CD4-positive, CD25-positive, alpha-beta regulatory T cell (primary cell): ENCODE measurements at places on chromosomes 11 and 22. TPM values are rescaled to one million over a fixed set of nuclear protein-coding genes. Genes with fewer than 3 reads are reported as not detected.

- H3K4me3 ChIP-seq = no peak overlapping the region
- H3K27ac ChIP-seq = no peak overlapping the region
- no peak for DNase-seq
- H3K36me3 ChIP-seq = no peaks in the 10 kb centered on the region
- no peaks in the 10 kb centered on the region for H3K27me3 ChIP-seq
- H3K4me1 ChIP-seq = no peaks in the 10 kb centered on the region
These were observed 100.1 kb downstream of the KCNQ1OT1 start for GRCh38 chr11:2599561-2600189.

The GLB1L3 gene
- polyA plus RNA-seq = 2.3 TPM

DNA sequence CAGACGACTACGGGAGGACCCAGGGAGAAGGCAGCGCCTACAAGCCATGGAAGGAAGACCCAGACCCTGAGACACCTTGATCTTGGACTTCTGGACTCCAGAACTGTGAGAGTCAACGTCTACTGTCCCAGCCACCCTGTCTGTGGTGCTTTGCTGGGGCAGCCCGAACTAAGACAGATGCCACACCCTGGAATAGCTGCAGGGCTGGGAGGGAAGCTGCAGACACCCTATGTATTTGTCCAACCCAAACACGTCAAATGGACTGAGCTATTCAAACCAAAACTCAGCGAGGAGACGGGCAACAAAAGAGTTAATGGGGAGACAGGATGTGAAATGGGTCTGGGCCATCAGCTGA, 169.3 kb downstream of the CTTN start:
- H3K4me3 ChIP-seq = no peak overlapping the region
- no peak overlapping the region for H3K27ac ChIP-seq
- no peak for DNase-seq
- H3K27me3 ChIP-seq = peaks cover 5% of the 10 kb centered on the region

GRCh38 chr22:34111210-34111824, 191.0 kb upstream of the LARGE1 start:
- H3K27ac ChIP-seq = no peak overlapping the region
- H3K36me3 ChIP-seq = no peaks in the 10 kb centered on the region
- DNase-seq = no peak
- no peak overlapping the region for H3K4me3 ChIP-seq

- no peak overlapping the region for H3K4me3 ChIP-seq
- H3K36me3 ChIP-seq = no peaks in the 10 kb centered on the region
- no peaks in the 10 kb centered on the region for H3K27me3 ChIP-seq
- no peak overlapping the region for H3K27ac ChIP-seq
These were observed 940 bp downstream of the IL18 start for GRCh38 chr11:112162761-112163546.

The NDUFV1 gene
- polyA plus RNA-seq = 119 TPM

The RIMBP3C gene
- polyA plus RNA-seq = 0.87 TPM

The OR5A1 gene
- polyA plus RNA-seq = not detected
